ENCODE measurements at places on chromosomes 5 and 9.

GRCh38 chr5:78592735-78593386 lies 55.7 kb downstream of the LHFPL2 start:
- DNase-seq, result no peak

DNA sequence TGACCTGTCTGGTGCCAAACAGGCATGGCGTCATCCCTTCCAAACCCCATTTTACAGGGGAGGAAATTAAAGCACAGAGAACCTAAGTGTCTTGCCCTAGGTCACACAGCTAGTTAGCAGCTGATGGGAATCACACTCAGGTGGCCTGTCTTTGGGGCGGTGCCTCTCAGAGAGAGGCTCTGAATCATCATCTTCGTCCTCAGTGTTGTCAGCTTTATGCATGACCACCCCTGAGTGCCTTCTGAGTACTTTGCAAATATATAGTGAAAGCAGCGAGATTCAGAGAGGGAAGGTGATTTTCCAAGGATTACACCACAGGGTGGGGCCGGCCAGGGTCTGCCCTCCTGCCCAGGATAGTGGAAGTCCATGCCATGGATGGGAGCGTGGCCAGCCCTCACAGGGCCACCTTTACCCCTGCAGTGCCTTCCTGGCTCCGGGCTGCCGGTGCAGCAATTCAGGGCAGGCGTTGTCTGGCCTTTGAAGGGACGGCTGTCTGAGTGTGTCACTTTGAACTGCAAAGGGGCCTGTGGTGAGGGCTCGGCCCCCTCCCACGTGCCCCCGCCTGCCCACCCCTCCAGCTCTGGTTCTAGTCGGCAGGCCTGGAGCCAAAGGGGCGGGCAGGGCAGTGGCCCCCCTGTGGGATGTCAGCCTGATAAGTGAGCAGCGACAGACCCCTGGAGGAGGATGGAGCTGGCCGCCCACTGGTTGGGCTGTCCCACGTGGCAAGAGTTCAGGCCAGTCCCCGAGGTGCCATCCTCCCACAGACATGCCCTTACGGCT lies 16.9 kb downstream of the LMX1B start:
- no peak for DNase-seq

DNA sequence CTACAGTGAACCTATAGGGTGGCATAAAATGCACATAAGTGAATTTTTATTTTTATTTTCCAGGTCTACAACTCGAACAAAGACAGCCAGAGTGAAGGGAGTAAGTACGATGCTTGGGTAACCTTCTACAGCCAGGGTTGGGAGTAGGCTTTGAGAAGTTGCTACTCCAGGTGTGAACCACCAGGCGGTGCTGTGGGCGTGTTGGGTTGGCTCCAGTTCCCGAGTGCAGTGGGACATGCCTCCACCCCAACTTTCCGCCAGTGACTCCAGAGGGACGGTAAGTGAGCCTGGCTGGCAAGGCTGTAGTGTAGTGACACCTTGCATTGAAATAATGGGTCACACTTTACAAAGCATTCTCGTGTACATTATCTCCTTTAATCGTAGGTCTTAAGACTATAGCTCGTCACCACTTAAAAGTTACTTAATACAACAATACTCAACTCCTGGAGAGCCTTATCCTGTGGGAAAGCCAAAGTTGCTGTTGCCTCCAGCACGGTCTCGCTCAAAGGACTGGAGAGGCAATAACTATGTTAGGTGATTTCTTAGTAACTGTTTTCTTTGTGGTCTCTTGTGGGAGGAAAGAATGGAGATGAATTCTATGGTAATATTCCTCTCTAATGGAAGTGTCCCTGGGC lies 244.0 kb downstream of the ARHGAP26 start:
- DNase-seq, result no peak

DNA sequence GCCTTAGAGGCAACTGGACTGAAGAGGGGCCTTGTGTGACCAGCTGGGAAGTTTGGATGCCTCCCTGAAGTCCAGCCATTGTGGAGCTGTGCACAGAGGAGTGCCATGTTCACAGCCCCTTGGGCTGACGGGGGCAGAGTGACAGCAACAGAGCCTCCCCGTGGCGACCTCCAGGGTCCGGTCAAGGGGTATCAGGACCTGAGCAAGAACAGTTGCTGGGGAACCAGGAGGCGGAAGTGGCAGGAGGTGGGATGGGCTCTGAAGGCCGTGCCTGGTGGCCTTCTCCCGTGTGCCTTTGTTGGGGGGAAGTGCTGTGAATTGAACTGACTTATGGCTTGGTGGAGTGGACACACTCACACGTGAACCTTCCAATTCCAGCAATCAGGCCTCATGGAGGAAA lies 14.0 kb downstream of the BNIP1 start:
- no peak for DNase-seq

DNA sequence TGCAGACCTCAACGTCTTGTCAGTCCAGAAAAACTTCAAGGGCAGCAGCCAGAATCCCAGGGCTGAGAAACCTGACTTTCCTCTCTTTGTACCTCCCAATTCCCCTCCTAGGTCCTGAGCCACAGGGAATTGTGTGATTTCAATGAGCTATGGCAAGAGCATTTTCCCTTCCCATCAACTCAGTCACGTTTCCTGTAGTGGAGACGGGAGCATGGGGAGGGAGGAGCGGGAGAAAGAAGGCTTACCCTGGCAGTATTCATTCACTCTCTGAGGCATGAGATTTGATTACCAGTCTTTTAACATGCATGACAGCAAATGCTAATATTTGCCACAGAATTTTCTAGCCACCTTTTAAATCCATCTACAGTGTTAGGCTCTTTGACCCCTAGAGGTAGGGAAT lies 109.4 kb upstream of the TBCA start:
- DNase-seq, result no peak

GRCh38 chr5:158014372-158014771 lies 155.4 kb upstream of the CLINT1 start:
- DNase-seq, result no peak

DNA sequence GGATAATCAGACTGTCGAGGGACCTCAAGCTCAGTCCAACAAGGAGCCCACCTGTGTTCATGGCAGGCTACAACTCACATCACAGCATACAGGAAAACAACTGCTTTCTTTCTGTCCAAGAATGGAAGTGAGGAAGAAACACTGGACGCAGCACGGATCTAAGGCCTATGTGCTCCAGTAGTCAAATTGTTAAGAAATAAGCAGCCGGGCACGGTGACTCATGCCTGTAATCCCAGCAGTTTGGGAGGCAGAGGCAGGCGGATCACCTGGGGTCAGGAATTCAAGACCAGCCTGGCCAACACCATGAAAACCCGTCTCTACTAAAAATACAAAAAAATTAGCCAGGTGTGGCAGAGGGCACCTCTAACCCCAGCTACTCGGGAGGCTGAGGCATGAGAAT lies 427.8 kb downstream of the BNC2 start:
- no peak for DNase-seq

GRCh38 chr5:116613445-116613844 lies 38.8 kb upstream of the SEMA6A start:
- DNase-seq, result no peak

DNA sequence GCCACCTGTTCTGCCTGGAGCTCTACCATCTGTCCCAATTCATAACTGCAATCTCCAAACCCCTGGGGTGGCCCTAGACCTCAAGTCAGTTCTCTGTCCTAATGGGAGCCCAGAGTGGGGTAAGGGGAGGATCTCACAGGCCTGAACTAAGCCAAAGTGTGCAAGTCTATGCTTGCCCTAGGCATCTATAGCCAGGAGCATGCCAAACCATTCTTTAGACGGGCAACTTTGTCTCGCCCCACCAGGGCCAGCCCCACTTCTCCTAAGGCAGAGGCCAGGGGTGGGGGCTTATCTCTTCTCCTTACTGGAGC lies 3.3 kb downstream of the ACSL6 start:
- DNase-seq, result no peak

DNA sequence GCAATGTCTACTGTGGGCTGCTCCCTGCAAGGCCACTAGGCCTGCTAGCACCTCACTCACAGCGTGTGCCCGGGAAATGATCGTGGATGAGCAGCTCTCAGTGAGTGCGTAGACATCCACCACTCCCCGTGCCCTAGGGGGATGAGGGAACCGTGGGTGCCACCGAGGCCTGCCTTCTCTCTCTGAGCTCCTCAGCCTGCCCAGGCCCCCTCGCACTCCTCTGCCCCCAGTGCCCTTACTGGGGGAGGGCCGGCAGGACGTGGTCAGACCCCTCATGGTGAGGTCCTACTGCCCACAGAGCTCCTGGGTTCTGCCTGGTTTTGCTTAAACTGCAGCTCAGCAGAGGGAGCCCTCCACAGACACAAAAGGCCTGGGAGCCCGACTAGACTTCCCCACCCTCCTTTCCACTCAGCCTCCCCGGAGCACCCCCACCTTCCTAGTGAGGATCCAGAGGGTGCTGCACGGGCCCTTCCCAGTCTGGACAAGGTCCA lies 220.0 kb downstream of the CACNA1B start:
- no peak for DNase-seq

DNA sequence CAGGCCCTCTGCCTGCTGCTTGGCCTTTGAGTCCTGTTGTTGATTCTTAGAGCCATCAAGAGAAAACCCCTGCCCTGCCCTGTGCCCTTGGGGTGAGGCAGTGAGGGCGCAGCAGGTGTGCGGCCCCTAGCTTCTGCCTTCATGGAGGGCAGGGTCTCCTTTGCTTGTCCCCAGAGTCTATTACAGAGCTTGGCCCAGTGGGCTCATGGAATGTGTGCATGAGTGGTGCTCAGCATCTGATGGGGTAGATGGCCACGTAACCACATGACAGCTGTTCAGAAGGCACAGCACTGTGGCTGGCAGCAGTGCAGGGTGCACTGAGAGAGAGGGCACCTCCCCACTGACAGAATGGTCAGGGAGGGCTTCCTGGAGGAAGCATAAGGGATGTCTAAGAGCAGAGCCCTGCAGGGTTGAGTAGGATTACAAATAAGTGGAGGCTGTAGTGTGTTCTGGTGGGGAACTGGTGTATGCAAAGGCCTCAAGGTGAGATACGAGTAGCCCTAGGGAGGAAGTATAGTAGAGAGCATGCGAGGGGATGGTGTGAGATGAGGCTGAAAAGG lies 70.8 kb downstream of the MACROH2A1 start:
- no peak for DNase-seq

DNA sequence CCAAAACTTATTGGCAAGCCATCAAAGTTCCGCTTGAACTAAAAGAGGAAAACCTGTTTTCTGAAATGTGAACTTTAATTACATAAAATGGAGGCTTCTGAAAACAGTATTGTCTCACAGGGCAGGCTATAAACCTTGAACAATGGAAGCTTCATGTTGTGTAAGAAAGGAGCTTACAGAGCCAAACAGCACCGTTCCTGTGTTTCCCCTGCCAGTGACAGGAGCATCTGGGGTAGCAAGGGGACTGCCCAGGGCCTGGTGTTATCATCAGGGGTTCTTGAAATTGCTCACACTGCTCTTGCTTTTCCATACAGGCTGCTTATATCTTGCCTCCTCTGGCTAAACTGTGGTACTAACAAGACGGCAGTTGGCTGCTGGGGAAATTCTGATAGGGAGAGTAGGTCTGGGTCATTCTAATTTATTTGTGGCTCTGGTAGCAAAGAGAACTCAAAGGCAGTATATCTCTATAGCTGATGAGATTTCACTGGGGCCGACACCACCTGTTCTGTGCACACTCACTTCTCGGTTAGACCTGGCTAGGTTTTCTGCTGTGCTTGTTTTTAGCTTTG lies 40.4 kb downstream of the BASP1 start:
- DNase-seq, result no peak

DNA sequence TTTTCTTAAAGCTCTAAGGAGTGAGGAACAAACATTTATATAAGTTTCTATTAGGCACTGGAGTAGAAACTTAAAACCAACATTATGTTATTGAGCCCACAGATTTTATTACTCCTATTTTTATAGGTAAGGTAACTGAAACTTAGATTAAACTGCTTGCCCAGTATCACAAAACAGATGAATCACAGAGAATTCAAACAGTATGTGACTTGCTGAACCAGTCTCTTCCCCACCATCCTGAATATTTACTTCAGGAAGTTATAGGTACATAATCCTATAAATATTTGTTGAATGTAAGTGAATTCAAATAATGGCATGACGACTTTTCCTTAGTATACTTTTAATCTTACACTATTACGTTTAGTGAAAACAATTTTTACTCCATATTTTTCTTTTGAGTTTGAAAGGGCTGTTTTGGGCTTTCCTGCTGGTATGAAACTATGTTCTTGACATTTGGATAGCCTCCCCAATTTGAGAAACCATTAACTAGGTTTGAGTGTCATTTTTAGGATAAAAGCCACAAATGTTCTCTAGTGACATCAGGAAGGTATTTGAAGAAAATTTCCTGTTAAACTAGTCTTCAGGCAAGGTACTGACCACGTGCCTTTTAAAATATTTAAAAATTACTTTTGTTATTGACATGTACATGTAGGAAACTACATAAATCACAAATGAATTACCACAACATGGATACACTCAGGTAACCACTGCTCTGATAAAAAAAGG lies 39.3 kb downstream of the PRRC1 start:
- no peak for DNase-seq

DNA sequence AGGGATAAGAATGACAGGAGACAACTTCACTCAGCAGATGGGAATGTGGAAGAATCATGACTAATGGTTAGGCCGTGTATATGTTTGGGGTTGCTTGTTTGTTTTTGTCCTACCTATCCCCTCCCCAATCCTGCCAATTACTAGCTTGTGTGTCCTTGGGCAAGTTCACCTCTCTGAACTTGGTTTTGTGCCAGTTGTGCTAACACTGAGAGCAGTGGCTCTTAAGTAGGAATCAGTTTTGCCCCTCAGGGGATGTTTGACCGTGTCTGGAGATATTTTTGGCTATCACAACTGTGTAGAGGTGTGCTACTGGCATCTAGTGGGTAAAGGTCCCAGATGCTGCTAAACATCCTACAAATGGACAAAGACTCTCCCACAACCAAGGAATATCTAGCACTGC lies 287.0 kb downstream of the DMRT2 start:
- no peak for DNase-seq

GRCh38 chr5:154421868-154422267 lies 23.9 kb upstream of the SAP30L start:
- no peak for DNase-seq

- DNase-seq, result no peak
These were observed 63.8 kb downstream of the PDZD2 start for GRCh38 chr5:31702712-31703111.

DNA sequence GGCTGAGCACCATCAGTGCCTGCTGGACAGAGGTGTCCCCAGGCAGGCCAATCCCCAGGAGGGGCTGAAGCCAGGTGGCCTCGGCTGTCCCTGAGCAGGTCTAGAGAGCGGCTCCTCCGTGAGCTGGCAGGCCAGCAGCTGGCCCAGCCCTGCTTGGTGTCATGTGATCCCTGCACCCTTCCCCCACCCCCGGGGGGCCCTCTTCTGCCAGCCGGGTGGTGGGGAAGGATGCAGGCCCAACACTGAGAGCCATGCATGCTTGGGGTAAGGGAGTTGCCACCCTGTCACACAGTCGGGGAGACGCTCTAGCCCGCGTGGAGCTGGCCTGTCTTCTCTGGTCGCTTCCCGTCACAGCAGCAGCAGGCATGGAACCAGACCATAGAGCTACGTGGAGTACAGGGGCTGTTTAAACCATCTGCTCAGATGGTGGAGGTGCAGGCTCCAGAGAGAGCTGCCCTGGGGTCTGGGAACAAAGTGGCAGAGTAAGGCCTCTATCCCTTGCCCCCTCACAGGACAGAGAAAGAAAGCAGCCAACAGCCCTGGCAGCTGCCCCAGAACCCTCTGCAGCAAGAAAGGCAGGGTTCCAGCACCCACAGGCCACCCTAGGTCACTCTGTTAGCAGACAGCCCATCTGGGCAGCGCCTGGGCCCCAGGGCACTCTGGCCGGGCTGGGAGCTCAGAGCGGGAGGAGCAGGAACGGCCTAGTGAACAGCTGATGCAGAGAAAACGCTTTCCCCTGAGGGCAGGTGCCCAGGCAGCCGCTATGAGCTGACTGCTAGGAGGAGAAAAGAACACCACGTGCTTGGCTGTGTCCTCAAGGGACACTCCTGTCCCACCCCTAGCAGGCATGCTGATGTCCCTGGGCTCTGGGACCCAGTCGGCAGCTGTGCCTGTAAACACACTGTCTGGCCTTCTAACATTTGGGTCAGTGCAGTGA lies 6.8 kb downstream of the RALGDS start:
- no peak for DNase-seq

Data from stimulated activated CD8-positive, alpha-beta memory T cell treated with anti-CD3 and anti-CD28 coated beads, Interleukin-4, amount 100 ng/mL, for 24 hours (primary cell).